ENCODE measurements at places on chromosomes 5 and 9.

DNA sequence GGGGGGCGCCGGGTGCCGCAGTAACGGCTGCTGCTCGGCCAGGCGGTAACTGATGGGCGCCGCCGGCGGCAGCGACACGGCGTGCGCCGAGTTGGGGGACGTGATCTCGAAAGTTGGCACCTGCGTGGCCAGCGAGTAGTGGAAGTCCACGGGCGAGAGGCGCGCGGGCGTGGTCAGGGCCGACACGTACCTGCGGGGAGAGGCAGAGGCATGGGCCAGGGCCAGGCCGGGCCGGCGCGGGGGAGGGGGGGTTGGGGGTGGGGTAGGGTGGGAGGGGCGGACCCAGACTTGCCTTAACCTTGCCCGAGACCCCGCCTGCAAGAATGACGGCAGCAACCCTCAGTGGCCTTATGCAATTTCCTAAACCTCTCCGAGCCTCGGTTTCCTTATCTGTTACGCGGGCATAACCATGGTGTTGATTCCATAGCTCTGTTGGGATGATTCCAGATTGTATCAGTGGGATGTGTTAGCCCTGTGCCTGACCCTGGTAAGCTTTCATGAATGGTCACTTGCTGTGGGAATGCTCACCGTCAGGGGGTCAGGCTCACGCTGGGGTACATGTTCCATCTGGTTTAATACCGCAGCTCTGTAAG, 53.0 kb downstream of the PSD2 start:
- no peak for DNase-seq

GRCh38 chr9:112086627-112087026, 88.5 kb downstream of the SUSD1 start:
- DNase-seq = no peak

DNA sequence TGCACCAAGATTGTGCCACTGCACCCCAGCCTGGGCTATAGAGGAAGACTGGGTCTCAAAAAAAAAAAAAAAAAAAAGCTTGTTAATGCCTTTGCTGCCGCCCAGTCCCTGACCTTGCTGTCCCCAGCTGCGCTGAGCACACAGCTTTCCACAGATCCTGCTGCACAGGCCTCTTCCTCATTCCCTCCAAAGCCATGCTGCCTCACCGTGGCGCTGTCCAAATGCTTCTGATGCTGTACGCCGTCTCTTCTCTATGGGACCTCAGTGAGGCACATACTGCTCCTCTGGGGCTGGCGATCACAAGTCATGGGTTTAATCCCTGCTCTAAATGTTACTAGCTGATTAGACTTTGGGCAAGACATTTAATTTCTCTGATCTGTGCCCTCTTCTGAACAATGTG, 234.1 kb downstream of the FBXL7 start:
- no peak for DNase-seq

DNA sequence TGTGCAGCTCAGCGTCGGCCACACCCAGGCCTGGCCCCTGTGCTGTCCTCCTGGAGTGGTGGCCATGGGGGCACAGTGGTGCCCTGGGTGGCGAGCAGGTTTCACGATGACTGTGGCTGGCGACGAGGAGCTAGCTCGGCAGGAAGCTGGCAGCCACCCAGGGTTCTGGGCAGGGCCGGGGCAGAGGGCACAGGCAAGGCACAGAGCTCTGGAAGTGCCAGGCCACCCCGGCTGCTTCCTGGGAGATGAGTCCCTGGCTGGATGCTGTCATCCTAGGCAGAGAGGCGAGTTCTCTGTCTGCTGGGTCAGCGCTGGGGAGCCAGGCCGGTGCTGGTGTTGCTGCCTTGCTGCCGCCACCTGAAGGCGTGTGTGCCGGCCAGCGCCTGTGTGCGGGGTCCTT, 51.7 kb downstream of the RXRA start:
- no peak for DNase-seq

DNA sequence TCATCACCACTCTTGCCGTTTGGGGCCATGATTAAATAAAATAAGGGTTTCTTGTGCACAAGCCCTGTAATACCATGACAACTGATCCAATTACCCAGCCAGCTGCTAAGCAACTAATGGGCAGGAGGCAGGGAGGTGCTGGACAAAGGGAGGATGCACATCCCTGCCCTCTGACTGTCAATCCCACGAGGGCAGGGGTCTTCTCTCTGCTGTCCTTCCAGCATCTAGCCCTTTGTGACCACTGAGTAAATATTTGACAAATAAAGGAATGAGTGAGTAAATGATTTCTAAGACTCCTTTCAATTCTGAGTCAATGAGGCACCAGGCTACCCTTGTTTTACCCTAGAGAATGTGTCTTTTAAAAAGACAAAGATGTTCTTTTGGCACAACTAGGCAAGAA, 247.1 kb downstream of the SYK start:
- DNase-seq = no peak

DNA sequence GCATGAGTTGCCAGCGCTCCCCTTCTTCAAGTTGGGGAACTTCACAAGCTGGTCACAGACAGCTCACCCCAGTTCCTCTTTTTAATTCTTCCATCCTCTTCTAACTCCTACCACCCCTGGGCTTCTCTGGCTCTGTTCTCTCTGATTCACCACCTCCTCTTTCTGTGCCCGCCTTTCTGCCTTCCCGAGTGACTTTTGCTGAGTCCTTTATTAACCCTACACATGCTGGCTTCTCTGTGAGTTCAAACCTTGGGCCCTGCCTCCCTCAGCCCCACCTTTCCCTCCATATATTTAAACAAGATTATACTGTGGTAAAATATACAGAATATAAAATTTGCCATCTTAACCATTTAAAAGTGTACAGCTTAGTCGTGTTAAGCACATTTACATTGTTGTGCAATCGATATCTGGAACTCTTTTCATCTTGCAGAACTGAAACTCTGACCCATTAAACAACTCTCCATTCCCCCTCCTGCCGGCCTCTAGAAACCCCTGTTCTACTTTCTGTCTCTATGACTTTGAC, 32.0 kb downstream of the SLC46A2 start:
- no peak for DNase-seq

DNA sequence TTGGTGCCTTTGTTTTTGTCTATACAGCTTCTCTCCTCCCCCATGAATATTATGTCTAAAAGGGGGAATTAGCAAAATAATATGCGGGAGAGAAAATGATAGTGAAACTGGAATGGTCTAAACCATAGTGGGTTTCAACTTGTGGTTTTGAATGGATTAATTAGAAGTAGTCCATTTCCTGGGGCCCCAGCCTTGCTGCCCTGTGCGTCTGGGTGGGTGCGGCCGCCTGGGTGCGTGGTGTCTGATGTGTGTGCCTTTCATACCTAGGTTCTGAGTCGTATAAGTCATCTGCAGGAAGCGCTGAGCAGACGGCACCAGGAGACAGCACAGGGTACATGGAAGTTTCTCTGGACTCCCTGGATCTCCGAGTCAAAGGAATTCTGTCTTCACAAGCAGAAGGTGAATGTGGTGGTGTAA, 120.0 kb upstream of the CACNA1B start:
- no peak for DNase-seq

All from NCI-H1436 (cell line).